Temporal lobe (tissue), 4 donors: ENCODE measurements at places on chromosomes 7 and 10. TPM values are rescaled to one million over a fixed set of nuclear protein-coding genes. Genes with fewer than 3 reads are reported as not detected.

PNLIP gene
- total RNA-seq: not detected

TBC1D12 gene
- 41.8 TPM for total RNA-seq

CARD11 gene
- total RNA-seq: 0.25 TPM

CUL1 gene
- 51.9 TPM for total RNA-seq

MORN4 gene
- total RNA-seq: 28.3 TPM

XRCC2 gene
- total RNA-seq: 2.2 TPM

DLX6 gene
- total RNA-seq: 1.2 TPM

NPSR1 gene
- total RNA-seq: not detected

SUN3 gene
- not detected for total RNA-seq

SEMA3D gene
- 2.0 TPM for total RNA-seq

TSPAN12 gene
- total RNA-seq: 3.9 TPM

TRIL gene
- 13.0 TPM for total RNA-seq

SLC12A9 gene
- 17.0 TPM for total RNA-seq

CH25H gene
- total RNA-seq: 0.25 TPM

SVOPL gene
- 0.25 TPM for total RNA-seq

IGFBP3 gene
- 5.2 TPM for total RNA-seq

CDK1 gene
- total RNA-seq: 14.3 TPM
